Sciatic nerve (tissue), 2 donors: ENCODE measurements at places on chromosomes 16 and 17.

GRCh38 chr16:27389272-27389961, 12.6 kb upstream of the IL21R start:
- no peak for DNase-seq

DNA sequence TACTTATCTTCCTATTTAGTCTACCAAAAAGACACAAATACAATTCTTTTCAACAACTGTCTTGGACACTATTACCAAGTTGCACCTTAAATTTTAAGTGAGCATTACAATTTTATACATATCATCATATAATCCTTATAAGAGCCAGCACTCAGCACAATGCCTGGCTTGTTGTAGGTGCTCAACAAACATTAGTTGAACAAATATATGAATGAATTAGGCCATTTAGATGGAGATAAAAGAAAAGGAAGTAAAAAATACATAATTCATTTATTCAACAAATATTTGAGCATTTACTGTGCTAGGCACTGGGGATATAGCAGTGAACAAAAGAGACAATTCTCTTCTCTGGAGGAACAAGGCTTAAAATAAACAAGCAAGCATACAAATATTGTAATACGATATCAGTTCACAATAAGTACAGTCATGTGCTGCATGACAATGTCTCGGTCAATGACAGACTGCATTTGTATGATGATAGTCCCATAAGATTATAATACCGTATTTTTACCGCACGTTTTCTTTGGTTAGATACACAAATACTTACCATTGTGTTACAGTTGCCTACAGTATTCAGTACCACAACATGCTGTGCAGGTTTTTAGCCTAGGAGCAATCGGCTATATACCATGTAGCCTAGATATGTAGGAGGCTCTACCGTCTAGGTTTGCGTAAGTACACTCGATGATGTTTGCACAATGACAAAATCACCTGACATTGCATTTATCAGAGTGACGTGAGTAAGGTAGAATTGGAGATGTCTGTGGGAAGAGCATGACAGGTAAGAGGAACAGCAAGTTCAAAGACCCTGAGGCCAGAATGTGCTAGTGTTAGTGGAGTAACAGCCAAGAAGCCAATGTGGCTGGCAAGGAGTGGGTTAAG, 86.4 kb upstream of the HS3ST2 start:
- no peak for DNase-seq

DNA sequence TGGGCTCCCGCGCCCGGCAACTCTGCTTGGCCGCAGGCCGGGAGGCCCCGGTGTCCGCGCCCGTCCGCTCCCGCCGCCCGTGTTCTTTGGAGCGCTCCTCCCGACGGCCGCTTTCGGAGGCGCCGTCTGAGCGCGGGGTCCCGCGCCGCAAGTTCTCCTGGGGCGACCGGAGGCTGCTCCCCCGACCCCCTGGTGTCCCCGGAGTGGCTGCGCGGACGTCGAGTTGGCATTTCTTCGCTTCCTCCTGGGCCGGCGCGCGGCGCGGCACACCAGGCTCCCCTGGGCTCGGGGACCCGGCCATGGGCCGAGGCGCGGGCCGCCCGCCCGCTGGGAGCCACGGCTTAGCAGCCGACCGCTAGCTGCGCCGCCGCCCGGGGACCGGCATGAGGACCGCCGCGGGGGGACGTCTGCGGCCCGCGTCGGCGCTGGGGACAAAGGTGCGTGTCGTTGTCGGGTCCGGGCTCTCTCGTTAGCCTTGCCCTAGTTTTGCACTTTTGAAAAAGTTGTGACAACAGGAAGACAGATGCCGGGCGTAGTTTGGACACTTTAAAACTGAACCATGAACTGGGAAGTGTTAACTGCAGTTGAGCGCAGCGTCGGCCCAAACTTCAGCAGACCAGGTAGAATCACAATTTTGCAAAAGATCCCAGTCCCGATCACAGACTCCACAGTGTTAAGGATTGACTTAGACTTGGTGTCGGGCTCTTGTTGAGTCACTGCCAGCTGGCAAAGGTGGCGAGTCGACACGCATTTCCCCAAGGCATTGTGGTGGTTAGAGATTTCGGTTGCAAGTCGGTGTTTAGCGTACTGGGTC, 700 bp downstream of the UBN1 start:
- peak; percentile 67 for DNase-seq

GRCh38 chr17:21198411-21198810, 15.6 kb downstream of the TMEM11 start:
- no peak for DNase-seq

GRCh38 chr16:77721752-77722308, 484 bp upstream of the NUDT7 start:
- DNase-seq, result no peak

GRCh38 chr16:81442916-81443687, 1.5 kb upstream of the CMIP start:
- no peak for DNase-seq

DNA sequence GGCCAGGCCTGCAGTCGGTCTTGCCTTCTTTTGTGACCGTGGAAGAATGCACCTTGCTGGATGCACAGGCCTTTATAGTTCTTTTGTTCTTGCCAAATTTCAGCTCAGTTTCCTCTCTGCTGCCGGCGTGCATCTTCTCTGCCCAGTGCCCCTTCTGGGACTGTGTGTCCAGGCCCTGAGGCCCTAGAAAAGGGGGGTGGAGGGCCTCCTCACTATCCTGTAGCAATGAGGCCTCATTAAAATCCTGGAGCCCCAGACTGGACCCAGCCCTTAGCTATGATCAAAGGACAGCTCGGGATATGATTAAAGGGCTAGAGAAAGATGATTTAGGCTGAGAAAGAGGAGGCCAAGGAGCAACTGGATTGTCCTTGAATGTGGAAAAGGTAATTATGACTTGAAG, 229.8 kb downstream of the SEC14L1 start:
- DNase-seq, result no peak

- DNase-seq, result no peak
These were observed 49.7 kb downstream of the NF1 start for GRCh38 chr17:31144428-31144827.

DNA sequence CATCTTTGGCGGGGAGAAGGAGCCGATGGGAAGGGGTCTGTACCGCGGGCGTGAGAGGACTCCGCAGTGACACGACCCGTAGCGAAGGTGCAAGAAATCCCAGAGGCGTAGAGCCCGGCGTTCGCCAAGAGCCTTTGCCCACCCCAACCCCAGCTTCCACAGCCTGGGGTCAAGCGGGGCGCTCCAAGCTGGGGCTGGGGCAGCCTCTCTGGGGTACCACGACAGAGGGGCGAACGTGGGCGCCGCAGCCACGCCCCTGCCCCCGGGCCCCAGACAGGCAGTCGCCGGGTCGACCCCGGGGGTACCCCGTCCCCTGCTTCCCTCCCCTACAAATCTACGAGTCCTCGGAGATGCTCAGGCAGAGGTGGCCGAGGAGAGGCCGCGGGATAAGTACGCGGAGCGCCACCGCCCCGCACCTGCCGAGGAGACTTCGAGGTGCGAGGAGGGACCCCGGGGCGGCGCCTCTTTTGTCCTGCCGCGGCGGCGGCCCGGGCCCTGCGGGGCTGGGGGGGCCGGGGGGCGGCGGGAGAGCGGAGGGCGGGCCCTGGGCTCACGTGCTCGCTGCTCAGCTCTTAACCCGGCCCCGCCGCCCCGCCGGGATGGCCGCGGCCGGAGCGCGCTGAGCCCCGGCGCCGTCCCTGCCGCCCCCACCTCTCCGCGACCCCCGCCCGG, at the start of gene ADAM11:
Gene ADAM11, plus strand, starts transcription at position 575 of the 672 bp plus-strand sequence. CDS start 212 bp downstream, outside the sequence.
- DNase-seq, result no peak

DNA sequence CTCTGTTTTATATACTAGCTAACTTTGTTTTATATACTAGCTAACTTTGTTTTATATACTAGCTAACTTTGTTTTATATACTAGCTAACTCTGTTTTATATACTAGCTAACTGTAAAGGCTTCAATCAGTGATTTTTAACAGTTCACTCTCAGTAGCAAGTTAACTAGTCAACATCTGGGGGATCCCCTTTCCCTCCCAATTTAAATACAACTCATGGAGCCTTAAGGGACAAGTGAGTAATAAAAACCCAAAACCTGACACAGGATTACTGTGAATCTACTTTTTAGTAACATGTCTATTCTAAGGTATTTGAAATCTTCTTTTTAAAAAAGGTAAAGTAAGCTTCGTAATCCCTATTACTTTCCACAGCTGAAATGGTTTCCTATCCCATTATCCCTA, 32.2 kb downstream of the FAM222B start:
- no peak for DNase-seq

- no peak for DNase-seq
These were observed 220.3 kb upstream of the IRX3 start for GRCh38 chr16:54506741-54507500.

DNA sequence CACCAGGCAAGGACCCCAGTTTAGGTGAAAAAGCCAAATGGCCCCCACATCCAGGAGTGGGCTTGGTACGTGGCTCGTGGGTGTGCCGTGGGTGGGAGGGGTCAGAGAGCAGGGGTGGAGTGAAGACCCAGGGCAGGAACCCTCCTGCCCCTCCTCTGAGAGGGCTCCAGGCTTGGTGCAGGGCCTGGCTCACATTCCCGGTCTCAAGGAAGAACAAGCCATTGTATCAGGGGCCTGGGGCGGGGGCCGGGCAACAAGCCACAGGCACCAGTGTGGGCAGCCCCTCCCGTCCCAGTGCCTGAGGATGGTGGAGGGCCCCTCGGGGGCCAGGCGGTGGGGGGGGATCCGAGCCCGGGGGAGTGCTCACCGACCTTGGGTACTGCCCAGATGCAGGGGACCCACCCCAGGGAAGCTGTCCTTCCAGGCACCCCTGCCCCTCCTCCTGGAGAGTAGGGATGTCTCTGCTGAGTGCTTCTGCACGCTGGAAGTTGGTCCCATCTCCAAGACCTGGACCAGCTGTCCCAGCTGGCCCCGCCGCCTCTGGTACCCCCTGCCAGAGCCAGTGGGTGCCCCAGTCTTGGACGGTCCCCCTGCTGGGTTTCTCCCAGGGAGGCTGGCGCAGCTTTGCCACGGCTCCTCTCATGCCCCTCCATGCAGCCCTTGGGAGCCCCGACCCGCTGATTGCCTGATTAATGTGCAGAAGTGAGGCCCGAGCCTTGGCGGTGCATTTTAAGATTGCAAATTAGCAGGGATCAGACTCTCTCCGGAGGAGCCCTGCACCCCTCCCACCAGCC, 83.7 kb downstream of the RTN4RL1 start:
- DNase-seq, result no peak

DNA sequence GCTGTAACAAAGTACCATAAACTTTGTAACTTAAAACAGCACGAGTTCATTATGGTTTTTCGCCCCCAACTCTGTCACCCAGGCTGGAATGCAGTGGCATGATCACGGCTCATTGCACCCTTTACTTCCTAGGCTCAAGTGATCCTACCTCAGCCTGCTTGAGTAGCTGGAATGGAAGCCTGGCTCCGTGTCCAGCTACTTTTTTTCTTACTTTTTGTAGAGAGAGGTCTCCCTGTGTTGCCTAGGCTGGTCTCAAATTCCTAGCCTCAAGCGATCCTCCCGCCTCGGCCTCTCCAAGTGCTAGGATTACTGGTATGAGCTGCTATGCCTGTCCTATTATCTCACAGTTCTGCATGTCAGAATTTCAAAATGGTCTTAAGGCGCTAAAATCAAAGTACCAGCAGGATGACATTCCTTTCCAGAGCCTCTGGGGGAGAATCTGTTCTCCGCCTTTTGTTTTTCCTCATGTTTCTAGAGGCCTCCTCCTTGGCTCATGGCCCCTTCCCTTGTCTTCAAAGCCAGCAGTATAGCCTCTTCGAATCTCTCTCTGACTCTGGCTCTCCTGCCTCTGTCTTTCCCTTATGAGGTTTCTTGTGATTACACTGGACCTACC, 10.1 kb upstream of the PRM1 start:
- DNase-seq, result no peak

DNA sequence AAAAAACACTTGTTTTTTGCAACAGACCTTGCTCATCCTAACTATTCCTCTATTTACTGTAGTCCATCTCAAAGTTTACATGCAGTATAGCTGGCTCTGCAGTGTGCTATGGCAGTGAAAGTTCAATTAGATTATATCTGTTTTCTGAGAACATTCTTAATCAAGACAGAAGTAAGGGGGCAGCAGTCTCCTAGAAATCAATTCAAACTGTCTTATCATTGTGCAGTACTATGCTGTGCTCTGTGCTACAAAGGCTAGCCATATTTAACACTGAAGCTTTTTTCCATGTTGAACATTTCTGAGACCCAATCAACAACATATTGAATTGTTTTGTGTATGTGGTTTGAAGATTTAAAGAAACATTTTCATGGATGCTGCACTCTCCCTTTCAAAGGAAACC, 11.4 kb downstream of the NETO2 start:
- no peak for DNase-seq

DNA sequence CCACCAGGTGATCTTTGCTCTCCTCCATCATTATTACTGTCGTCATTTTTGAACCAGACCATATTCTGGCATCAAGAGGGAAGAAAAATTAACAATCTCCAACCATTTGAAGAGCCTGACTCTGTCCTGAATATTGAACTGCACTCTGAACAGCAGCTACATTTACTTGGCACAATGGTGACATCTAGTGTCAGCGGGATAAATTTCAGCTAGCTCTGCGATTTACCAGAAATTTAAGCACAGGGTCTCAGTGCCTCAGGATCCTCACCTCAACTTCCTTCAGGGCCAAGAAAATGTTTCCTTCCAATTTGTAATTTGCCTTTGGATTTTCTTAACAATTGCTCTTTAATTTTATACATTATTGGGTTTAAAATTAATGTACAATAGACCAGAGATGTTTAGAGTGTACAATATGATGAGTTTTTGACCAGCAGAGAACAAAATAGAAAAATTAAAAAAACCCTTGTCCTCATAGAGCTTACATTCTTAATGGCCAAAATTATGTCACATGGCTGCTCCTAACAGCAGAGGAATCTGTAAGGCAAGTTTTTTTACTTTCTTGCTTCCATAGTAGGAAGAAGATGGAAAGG, 10.7 kb upstream of the ZNF19 start:
- DNase-seq, result no peak

GRCh38 chr16:10556236-10556635, 24.2 kb downstream of the EMP2 start:
- DNase-seq, result no peak

DNA sequence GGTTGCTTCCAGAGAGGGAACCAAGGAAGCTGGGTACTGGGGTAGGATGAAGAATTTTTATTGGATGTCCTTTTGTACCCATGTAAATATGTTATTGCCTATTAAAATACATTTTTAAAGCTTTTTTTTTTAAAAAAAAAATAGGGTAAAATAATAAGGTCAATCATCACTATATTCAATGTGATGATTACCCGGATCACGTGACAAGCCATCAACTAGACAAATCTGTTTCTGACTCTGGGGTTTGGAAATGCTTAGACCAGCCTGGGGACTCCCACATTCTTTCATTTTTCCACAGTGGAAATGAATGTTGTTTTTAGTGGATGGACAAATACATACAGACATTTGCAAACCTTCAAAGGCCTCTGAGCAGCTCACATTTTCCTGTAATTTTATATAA, 79.9 kb upstream of the KIFC3 start:
- DNase-seq, result no peak

DNA sequence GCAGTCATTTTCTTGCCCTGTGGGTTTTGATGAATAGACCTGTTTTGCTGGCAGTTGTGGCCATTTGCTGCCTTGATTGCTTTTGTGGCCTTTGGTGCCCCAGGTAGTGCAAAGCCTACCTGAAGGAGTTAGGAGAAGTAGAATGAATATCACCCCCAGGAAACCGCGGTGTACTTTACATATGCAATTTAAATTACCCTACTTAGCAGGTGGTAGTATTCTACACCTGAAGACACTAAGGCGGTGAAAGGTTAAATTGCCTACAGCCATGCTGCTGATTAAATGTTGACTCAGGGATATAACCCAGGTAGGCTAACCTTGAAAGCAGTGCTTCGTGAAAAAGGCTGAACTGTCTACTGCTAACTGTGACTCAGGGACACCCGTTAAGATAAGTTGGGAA, 27.2 kb upstream of the WWOX start:
- no peak for DNase-seq
